ENCODE measurements at places on chromosomes 1 and 21. TPM values are rescaled to one million over a fixed set of nuclear protein-coding genes. Genes with fewer than 3 reads are reported as not detected.
A peak's percentile ranks its signal among the peaks of the same experiment; 100 is the strongest.

- DNase-seq = peak; percentile 84
Observed at GRCh38 chr1:10495952-10496351, 21.2 kb downstream of the PEX14 start.

Gene SLAMF6
- 0.53 TPM for total RNA-seq

GRCh38 chr1:24875257-24875656 is 54.8 kb downstream of the RUNX3 start:
- DNase-seq = no peak

GRCh38 chr1:86335916-86336315 is 60.2 kb downstream of the ODF2L start:
- DNase-seq = no peak

DNA sequence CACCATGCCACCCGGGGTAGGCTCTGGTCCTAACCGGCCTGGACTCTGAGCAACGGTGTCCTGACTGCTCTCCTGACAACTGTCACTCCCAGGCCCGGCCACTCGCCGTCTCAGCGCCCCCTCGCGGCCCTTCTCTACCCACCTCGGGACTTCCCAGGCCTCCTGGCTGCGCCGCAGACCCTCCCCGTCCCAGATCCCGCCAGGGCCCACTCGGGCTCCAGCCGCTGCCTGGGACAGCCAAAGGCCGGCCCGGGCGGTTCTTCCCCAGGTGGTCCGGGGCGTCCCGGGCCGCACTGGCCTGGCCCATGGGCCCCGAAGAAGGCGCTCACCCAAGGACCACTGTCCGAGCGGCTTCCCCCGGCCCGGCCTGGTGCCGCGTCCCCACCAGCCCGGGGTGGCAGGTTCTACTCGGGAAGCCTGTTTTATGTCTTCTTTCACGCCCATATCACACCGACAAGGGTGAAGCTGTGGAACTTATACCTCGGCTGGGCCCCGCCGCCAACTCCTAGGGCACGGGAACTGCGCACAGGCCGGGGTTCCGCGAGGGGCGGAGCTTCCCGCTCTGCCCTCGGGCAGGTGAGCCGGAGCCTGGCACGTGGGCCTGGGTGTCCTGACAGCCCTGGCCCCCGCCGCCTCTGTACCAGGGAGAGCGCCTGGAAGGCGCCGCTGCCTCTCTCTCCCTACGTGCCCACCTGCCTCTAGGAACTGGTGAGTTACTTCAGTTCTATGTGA is 138.3 kb downstream of the TTLL7 start:
- DNase-seq = peak; percentile 10

DNA sequence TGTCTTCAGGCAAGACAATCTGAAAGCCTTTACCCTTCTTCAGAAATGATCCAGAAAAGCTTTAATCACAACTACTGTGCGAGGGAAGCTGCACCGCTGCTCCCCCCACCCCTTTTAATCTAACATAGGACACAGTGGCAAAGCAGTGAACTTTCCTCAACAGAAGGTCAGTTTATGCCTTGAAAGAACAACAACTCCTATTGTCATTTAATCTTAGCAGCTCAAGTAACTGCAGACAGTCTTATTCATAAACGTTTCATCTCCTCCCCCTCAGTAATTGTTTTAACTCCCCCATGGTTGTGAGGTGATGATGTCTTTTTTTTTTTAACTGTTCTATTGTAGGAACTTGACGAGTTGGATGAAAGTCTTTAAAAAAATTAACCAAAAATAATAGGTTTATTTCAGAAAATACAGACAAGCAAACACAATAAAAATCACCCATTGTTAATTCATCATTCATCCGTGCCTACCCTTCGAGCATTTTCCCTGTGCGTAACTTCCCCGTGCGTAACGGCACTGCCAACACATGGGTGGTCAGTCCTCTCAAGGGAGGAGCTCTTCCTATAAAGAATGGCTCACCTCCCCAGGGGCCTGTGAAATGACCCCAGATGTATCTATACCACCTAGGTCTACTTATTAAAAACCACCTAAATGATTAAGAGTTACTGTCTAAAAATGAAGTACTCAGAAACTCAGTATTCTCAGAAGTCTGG is 3.3 kb upstream of the ADAR start:
- no peak for DNase-seq

DNA sequence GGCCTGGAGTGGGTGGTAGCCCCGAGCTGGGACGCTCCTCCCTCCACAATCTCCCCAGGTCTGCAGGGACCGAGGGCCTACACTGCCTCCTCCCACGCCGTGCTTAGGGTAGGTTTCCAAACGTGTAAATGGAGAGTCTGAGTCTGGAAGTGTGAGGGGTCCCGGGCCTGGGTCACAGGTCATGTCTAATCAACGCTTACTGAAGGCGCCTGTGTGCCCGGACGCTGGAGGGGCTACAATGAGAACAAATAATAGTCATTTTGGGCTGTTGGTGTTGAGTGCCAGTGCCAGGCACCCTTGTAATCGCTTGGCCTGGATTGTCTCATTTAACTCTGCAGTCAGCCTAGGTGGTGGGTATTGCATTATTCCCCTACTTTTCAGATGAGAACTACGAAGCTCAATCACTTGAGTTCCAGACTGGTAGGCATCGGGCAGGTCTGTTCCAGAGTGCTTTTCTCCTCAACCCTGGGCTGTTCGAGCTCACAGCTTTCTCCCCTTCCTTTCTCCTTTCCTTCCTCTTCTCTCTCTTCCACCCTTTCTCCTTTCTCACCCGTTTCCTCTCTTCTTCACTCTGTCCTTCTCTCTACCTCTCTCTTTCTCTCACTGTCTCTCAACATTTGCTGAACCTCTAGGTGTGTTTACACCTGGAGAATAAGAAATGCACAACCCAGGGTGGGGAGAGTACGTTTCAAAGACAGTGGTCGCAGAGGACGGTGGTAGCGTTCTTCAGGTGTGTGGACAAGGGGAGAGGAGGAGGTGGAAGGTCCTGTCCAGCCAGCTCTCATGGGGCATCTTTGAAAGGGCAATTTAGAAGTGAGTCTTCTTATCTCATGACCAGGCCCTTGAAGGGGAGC is 883 bp downstream of the SLC66A1 start:
- DNase-seq = no peak

GRCh38 chr1:230281556-230281955 is 144.6 kb downstream of the PGBD5 start:
- no peak for DNase-seq

Gene RPTN
- not detected for total RNA-seq

Gene S100A3
- total RNA-seq = not detected

DNA sequence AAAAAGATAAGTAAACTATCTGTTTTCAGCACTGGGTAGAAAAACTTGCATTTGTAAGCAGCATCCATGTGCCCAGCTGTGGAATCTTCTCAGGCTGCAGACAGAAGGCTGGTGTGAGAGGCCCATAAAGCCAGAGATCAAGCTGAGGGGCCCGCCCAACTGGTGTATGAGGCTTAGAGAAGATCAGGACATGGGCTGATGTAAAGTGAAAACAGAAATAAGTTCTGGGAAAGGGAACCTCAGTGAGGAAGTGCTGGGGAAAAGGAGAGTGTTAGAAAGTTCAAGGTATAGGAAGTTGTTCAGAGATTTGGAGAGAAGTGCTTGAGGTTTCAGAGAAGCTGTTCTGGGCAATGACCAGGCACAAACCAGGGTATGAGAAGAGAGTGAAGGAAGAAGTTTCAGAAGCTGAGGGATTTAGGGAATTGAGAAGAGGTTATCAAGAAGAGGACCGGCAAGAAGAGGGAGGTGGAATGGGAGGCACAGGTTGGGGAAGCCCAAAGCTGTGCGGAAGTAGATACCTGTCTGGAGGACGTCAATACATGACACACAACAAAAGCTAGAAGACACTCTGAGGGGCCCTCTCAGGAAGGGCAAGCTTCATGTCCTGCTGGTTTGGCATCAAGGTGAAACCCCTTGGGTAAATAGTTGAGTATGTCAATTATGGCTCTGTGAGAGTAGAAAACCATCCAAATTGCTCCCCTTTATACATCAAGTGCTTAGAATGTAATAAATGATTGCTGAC is 2.7 kb upstream of the CD5L start:
- no peak for DNase-seq

DNA sequence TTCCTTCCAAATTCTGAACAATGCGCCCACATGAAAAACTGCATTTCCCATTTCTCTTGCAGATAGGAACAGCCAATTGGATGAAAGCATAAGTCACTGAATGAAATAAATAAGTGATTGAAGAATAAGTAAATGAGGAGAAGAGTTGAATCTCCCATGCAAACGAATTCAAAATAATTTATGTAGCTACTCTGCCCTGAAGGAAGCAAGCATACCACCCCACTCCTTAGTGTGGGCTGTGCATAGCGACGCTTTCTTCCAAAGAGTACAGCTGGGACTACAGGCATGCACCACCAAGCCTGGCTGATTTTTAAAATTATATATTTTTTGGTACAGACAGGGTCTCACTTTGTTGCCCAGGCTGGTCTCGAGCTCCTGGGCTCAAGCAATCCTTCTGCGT is 16.5 kb upstream of the RIMKLA start:
- DNase-seq = no peak

GRCh38 chr1:173268786-173269277 is 61.7 kb upstream of the TNFSF4 start:
- DNase-seq = no peak

DNA sequence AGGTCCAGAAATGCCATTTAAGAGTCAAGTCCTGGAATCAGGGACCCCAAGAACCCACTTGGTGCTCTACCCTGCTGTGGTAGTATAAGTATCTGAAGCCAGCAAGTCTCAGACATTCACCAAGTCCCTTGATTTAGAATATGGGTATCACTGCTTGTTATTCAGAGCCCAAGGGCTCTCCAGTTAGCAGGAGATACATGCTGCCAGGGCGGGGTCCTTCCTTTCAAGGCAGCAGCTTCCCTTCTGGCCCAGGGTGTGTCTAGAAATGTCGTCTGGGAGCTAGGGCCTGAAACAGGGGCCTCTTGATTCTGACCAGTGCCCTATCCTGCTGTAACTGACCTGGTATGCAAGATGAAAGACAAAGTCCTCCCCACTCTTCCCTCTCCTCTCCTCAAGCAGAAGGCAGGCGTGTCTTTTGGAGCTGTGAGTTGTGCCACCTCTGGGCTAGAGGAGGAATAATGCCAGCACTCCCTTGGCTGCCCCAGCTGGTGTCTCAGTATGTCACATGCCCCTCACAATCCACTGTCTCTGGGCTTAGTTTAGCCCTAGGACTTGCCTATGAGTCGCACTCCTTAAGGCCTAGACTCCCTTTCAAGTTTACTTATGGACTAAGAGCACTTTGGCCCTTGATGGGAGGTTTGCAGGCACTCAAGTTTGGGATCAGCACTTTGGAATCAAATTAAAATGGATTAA is 200.2 kb downstream of the MRPL39 start:
- DNase-seq = no peak

DNA sequence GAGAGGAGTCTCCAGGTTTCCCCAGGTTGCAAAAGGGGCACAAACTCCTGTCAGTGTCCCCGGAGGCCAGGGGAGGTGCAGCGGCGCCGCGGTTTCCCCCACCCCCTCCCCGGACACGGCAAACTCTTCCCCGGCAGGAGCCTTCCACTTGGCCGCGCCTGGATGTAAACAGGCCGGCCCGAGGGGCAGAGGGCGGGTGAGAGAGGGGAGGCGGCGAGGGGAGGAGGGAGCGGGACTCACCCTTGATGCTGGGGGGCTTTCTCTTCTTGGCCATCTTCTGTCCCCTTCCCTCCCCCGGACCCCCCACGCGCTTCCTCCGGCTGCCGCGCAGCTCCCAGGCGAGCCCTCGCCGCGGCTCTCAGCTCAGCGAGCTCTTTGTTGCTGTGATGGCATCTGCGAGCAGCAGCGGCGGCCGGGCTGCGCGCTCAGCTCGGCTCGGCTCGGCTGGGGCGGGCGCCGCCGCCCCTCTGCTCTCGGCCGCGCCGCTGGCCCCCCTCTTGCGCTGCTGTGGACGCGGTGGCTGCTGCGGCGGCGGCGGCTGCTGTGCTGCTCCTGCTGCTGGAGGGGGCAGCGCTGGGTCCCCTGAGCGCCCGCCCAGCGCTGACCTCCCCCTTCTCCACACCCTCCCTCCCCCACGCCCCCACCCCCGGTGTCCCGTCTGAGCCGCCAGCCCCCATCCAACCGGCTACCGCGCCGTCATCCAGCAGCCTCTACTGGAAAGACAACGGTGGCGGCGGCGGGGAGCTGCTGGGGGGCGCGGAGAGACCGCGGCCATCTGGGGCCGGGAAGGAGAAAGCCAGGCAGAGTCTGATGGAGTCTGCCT is 4.9 kb upstream of the SLC44A5 start:
- DNase-seq = no peak

DNA sequence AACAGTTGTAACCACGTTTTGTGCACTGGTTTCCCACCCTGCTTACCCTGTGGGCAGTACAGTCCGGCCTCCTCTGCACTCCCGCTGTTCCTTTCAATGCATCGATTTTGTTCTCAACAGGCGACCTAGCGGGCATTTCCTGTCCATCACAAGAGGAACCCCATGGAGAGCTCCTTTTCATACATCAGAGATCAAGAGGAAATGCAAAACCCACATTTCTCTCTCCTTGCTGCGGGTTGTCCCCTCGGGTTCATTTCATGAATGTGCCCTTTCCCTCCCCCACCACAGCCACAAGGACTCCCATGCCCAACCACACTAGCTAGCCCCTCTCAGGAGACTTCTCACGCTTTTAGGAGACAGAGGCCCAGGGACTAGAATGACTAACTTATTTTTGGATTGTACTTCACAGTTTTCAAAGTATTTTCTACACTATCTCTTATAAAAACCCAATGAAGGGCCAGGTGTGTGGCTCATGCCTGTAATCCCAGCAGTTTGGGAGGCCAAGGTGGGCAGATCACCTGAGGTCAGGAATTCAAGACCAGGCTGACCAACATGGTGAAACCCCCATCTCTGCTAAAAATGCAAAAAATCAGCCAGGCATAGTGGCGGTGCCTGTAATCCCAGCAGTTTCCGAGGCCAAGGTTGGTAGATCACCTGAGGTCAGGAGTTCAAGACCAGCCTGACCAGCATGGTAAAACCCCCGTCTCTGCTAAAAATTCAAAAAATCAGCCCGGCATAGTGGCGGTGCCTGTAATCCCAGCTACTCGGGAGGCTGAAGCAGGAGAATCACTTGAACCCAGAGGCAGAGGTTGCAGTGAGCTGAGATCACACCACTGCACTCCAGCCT is 18.4 kb downstream of the ATP1A4 start:
- DNase-seq = no peak

Gene TGFBR3
- 94.8 TPM for total RNA-seq

Gene TNFRSF4
- 0.48 TPM for total RNA-seq

Gene OR2L2
- total RNA-seq = 0.11 TPM

- DNase-seq = no peak
Observed at GRCh38 chr1:175035865-175036264, 12.6 kb upstream of the MRPS14 start.

Gene XCL2
- not detected for total RNA-seq

- no peak for DNase-seq
Observed at GRCh38 chr1:196997423-196997822, 20.1 kb downstream of the CFHR5 start.

Gene OR2T29
- total RNA-seq = not detected

- no peak for DNase-seq
Observed at GRCh38 chr1:112358061-112358770, 37.8 kb upstream of the CTTNBP2NL start.

Gene GUCA2B
- not detected for total RNA-seq

GRCh38 chr1:29753771-29754572 is 517.6 kb downstream of the PTPRU start:
- no peak for DNase-seq

Gene RGS7
- 0.42 TPM for total RNA-seq

GRCh38 chr1:180278194-180278515 is 48.1 kb downstream of the LHX4 start:
- peak; percentile 25 for DNase-seq
